ENCODE measurements at places on chromosomes 3 and 15. TPM values are rescaled to one million over a fixed set of nuclear protein-coding genes. Genes with fewer than 3 reads are reported as not detected.
A peak's percentile ranks its signal among the peaks of the same experiment; 100 is the strongest.

DNA sequence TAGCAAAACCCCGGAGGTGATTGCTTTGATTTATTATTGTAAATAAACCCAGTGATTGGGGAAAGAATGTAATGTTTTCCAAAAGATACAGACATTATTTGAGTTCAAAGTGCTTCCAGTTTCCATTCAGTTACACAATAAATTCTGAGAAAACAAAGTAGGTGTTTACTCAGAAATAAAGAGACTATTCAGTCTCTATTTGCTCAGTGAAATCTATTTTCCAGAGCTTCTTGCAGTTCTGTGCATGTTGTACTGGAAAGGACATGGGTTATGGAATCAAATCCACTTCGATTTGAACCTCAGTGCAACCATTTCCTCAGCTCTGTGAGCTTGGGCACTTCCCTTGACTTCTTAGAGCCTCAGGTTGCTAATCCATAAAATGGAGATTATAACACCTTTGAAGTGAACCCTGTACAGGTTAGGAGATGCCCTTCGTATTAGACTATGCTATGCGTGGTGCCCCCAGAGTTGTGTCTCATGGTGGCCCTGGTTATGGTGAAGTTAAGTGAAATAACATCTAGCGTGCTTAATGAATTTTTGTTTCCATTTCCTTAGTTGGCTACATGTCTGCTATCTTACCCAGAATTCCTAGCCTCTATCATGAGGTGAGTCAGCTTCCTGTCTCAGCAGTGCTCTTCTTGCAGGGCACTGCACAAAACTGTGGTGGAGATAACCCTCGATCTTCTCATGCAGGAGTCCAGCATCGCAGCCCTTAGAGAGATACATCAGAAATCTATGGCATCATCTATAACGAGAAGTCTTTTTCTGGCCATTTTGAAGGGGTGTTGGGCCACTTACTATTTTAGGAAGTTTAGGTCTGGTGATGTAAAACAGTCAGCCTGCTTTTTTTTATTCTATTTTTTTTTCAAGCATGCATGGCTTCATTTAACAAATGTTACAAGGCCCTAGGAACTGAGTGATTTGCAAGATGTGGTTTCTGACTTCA is 97.7 kb downstream of the RPL39L start:
- peaks cover 14% of the 10 kb centered on the region for H3K4me1 ChIP-seq
- H3K27me3 ChIP-seq: no peaks in the 10 kb centered on the region
- peak overlapping the region; percentile 5 for H3K27ac ChIP-seq
- H3K36me3 ChIP-seq: peaks cover 33% of the 10 kb centered on the region

DNA sequence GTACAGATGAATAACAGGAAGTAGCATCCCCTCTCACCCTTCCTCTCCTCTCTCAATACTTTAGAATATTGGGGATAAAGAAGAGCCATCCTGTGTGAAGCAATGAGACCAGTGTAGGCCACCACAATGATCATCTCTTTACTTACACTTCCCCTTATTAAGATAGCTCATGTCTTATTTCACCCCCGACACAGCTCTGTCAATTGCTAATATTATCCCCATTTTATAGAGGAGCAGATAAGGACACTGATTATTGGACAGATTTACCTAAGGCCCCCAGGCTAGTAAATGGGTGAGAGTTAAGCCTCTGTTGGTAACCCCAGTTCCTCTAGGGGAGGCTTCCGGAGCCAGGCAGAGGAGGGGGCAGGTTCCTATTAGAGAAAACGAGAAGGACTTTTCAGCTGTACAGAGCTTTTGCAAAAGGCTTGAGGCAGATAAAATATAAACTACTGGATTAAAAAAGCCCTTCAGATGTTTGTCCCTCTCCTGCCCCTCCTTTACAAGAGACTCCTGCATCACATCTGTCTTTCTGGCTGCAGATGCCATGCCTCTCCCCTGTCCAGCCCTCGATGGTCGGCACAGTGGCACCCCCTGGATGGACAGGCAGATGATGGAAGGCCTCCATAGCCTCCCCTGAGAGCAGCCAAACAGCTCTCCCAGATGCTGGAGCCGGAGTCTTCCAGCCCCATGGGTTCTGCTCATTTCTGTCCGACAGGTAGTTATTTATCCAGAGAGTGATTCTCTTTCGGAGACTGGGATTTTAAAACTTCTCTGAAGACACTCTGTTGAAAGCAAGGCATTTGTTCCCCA is 49.4 kb upstream of the LCTL start:
- peaks cover 5% of the 10 kb centered on the region for H3K4me1 ChIP-seq
- no peak overlapping the region for H3K27ac ChIP-seq
- no peak overlapping the region for H3K4me3 ChIP-seq
- no peaks in the 10 kb centered on the region for H3K27me3 ChIP-seq

- H3K4me1 ChIP-seq: peaks cover 14% of the 10 kb centered on the region
- H3K27ac ChIP-seq: no peak overlapping the region
- peaks cover 18% of the 10 kb centered on the region for H3K36me3 ChIP-seq
- H3K27me3 ChIP-seq: no peaks in the 10 kb centered on the region
Measured at GRCh38 chr3:121654493-121655385, 6.0 kb downstream of the HCLS1 start.

GRCh38 chr3:41330465-41330864 is 131.2 kb downstream of the CTNNB1 start:
- no peak overlapping the region for H3K4me3 ChIP-seq
- no peak for DNase-seq
- no peaks in the 10 kb centered on the region for H3K36me3 ChIP-seq
- no peaks in the 10 kb centered on the region for H3K4me1 ChIP-seq

DNA sequence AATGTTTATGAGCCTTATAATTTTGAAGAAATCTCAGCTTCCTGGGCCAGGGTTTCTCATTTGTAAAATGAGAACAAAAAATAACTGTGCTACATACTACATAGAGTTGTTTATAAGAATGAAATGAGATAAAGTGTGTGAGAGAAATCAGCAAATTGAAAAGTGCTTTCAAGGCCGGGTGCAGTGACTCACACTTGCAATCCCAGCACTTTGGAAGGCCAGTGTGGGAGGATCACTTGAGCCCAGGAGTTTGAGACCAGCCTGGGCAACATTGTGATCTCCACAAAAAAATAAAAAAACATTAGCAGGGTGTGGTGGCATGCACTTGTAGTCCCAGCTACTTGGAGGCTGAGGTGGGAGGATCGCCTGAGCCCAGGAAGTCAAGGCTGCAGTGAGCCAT is 22.4 kb downstream of the FOXB1 start:
- no peaks in the 10 kb centered on the region for H3K36me3 ChIP-seq
- no peak for DNase-seq
- no peak overlapping the region for H3K4me3 ChIP-seq
- H3K27ac ChIP-seq: no peak overlapping the region
- no peaks in the 10 kb centered on the region for H3K27me3 ChIP-seq

DNA sequence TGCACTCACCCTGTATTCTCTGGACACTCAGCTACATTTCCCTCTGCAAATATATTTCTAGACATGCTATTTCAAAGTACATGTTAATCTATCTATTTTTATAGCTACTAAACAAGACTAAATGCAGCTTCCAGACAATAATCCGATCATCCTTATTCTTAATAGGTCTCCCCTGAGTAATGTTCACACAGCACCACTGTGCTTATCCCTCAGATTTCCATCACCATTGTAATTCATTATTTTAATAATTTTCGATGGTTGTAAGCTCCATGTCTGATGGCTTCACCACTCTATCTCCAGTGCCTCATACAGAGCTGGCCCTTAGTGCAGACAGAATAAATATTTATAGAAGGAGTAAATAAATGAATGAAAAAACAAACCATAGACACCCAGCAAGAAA is 117.5 kb downstream of the ANXA2 start:
- H3K27me3 ChIP-seq: peaks cover 62% of the 10 kb centered on the region
- H3K36me3 ChIP-seq: no peaks in the 10 kb centered on the region
- no peak overlapping the region for H3K27ac ChIP-seq
- no peak for DNase-seq
- no peaks in the 10 kb centered on the region for H3K4me1 ChIP-seq
- H3K4me3 ChIP-seq: no peak overlapping the region

GRCh38 chr3:43496740-43497375 is 125.0 kb downstream of the ANO10 start:
- H3K27ac ChIP-seq: no peak overlapping the region
- no peaks in the 10 kb centered on the region for H3K36me3 ChIP-seq
- no peaks in the 10 kb centered on the region for H3K27me3 ChIP-seq
- DNase-seq: peak; percentile 52

- DNase-seq: no peak
- no peaks in the 10 kb centered on the region for H3K4me1 ChIP-seq
- no peak overlapping the region for H3K27ac ChIP-seq
Measured at GRCh38 chr3:36312351-36312750, 68.0 kb upstream of the STAC start.

DNA sequence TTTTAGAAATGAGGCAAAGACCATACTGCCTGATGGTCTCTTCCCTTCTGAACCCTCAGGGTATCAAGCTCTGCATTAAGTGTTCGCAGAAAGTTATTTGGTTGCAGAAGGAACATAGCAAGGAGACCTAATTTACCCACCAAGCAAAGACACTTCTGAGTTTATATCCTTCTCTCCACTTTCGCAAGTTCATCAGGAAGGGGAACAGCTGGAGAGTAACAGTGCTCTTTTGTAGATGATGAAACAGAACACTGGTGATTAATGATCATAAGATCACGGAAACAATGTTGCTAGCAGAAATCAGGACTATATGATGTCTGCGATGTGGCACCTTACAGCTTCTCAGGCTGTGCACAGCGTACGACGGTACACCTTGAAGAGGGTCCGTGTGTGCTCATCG is 62.1 kb downstream of the NCEH1 start:
- peak; percentile 48 for DNase-seq
- no peak overlapping the region for H3K4me3 ChIP-seq
- H3K27ac ChIP-seq: no peak overlapping the region
- H3K36me3 ChIP-seq: no peaks in the 10 kb centered on the region
- H3K4me1 ChIP-seq: no peaks in the 10 kb centered on the region

- H3K4me1 ChIP-seq: peaks cover 6% of the 10 kb centered on the region
- no peak for DNase-seq
- no peaks in the 10 kb centered on the region for H3K27me3 ChIP-seq
- no peak overlapping the region for H3K27ac ChIP-seq
Measured at GRCh38 chr3:61627768-61628185, 66.4 kb downstream of the PTPRG start.

DNA sequence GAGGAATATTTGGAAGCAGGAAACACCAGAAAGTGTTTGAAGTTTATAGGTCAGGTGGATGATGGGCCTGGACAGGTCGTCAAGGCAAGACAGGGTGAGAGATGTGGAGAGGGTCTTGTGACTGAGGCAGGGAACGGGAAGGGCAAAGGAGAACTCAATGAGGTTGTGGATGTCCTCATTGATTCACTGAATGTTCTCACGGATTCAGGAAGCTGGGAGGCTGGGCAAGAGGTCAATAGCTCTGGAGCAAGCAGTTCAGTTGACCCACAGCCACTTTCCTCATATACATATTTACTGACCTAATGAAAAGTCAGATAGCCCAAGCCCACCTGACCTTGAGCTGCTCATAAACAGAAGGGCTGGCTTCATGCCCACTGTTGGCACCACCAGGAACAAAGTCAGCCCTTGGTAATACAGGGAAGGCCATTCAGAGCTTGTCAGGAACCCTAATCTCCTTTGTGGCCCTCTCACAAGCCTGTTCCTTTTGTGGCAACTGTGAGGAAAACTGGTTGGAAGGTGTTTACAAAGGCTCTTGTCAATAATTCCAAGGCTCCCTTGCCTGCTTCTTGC is 31.6 kb downstream of the ARRDC4 start:
- H3K27me3 ChIP-seq: no peaks in the 10 kb centered on the region
- H3K27ac ChIP-seq: no peak overlapping the region
- no peaks in the 10 kb centered on the region for H3K36me3 ChIP-seq

- peaks cover 66% of the 10 kb centered on the region for H3K4me1 ChIP-seq
- H3K27ac ChIP-seq: no peak overlapping the region
- no peak overlapping the region for H3K4me3 ChIP-seq
- H3K36me3 ChIP-seq: no peaks in the 10 kb centered on the region
- H3K27me3 ChIP-seq: no peaks in the 10 kb centered on the region
- DNase-seq: no peak
Measured at GRCh38 chr3:169236662-169237186, 426.8 kb downstream of the MECOM start.

DNA sequence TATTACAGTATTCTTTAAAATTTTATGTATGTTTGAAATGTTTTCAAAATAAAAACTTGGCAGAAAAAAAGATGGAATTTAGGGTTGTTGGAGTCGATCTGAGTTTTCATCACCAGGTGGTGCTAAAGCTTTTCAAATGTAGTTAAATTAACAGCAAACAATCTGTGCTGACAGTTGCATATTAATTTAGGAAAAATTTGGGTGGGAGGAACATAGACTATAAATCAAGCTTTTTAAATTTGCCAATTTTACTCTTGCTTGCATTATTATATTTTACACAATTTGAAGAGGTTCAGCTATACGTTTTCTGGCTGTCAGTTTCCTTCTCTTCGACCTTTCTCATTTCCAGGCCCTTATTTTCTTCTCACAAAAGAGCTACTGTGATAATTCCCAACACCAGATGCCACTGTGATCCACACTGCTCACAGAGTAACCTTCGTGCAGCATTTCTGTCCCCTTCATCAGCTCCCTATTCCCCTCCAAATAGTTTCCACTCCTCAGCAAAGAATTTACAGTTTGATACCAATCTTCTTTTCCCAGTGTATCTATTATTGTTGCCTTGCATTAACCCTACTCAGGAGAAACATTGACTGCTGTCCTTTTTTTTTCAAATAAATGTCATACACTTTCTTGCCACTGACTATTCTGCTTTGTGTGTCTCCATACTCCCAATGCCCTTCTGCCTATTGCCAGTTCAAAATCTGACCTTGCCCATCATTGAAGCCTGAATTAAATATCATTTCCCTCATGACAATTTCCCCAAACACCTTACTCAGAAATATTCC is 53.4 kb upstream of the EIF5A2 start:
- H3K4me1 ChIP-seq: no peaks in the 10 kb centered on the region
- no peak overlapping the region for H3K4me3 ChIP-seq
- no peaks in the 10 kb centered on the region for H3K36me3 ChIP-seq
- no peak overlapping the region for H3K27ac ChIP-seq
- H3K27me3 ChIP-seq: no peaks in the 10 kb centered on the region

DNA sequence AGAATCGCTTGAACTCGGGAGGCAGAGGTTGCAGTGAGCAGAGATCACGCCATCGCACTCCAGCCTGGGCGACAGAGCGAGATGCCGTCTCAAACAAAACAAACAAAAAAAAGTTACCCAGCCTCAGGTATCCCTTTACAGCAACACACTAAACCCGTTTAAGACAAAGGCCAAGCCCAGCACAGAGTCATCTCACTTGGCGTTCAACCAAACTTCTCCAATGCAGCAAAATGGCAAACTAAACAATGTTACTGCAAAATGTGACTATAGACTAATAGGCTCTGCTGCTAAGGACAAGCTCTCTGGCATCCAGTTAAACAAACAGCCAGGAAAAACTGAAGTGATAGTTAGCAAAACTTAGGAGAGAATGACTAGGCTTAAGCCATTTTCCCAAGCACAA is 6.4 kb upstream of the FAM219B start:
- no peak overlapping the region for H3K4me3 ChIP-seq
- no peak overlapping the region for H3K27ac ChIP-seq
- H3K4me1 ChIP-seq: no peaks in the 10 kb centered on the region

Gene GP5
- total RNA-seq: 0.11 TPM

Gene ANKRD63
- total RNA-seq: 2.5 TPM

Gene TEX264
- total RNA-seq: 23.0 TPM

Gene ALDH1L1
- total RNA-seq: 17.1 TPM

Gene MUSTN1
- total RNA-seq: 1.5 TPM

Measured in A673 (cell line).